ENCODE measurements at places on chromosomes 4 and X. TPM values are rescaled to one million over a fixed set of nuclear protein-coding genes. Genes with fewer than 3 reads are reported as not detected.

GEMIN8 gene
- total RNA-seq, result 14.8 TPM

FAM9C gene
- total RNA-seq, result not detected

MAEA gene
- 49.8 TPM for total RNA-seq

PPP4R3C gene
- total RNA-seq, result not detected

VSIG1 gene
- total RNA-seq, result not detected

GRCh38 chr4:108210989-108211835, 42.5 kb upstream of the LEF1 start:
- DNase-seq, result no peak

DNA sequence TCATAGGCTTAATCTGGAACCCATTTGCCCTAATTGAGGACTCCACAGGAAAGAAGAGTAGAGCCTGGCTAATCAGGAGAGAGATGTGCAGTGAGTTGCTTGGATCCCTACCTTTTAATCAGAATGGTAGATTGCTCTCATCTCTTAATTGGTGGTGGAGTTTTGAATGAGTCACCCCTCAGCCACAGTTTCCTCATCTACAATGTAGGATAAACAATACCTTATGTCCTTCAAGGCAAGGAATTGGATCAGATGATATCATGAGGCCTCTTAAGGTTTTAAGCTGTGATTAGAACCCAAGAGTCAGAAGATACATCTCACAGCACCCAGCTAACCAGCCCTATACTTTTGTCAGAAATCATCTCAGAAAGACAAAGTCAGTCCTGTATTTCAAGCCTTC, 39.1 kb downstream of the PDGFRA start:
- DNase-seq, result no peak

GRCh38 chrX:151985531-151985930, 11.1 kb upstream of the GABRE start:
- DNase-seq, result no peak

GRCh38 chr4:98710831-98711230, 52.4 kb upstream of the TSPAN5 start:
- no peak for DNase-seq

DNA sequence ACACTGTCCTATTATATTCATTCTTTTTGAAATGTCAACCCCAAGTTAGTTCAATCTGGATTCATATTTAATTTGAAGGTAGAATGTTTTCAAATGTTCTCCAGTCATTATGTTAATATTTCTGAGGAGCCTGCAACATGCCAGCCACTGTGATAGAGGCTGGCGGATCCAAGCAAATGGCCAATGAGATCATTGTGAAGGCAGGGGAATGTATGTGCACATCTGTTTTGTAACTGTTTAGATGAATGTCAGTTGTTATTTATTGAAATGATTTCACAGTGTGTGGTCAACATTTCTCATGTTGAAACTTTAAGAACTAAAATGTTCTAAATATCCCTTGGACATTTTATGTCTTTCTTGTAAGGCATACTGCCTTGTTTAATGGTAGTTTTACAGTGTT, 1.6 kb downstream of the CXCL1 start:
- DNase-seq, result no peak

- no peak for DNase-seq
These were observed 41.5 kb downstream of the TRIM2 start for GRCh38 chr4:153245775-153246174.

DNA sequence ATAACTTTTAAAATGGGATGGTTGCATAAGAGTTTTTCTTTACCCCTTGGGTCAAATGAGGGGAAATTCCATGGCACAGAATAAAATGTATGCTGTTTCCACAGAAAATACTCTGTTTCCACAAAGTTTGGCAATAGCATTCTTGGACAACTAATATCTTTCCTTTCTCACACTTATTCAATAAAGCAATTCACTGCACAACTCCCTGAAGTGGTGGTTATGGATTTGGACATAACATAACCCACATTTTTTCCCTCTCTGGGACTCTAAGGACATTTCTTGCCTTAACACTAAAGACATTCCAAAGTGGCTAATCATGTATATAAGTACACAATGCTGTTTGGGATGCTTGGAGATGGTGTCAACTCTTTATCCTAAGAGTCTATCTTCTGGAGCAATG, 51.7 kb upstream of the GPM6B start:
- DNase-seq, result no peak

- no peak for DNase-seq
These were observed 150.6 kb downstream of the SPATA18 start for GRCh38 chr4:52201715-52202114.

DNA sequence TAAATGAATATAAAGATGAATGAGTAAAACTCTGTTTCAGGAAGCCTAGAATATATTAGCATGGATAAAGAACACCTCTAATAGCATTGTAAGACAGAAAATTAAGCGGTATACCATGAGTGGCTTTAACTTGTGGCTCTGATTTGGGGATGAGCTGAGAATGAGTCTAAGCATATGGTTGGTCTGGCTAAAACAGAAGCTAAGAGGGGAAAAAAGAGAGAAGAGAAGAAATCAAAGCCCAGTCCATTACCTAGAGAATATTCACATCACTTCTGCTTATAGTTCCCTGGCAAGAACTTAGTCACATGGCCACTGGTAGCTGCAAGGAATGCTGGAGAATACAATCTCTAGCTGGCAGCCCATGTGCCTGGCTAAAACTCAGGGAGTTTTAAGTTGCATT, 414.5 kb downstream of the PRDM5 start:
- DNase-seq, result no peak

DNA sequence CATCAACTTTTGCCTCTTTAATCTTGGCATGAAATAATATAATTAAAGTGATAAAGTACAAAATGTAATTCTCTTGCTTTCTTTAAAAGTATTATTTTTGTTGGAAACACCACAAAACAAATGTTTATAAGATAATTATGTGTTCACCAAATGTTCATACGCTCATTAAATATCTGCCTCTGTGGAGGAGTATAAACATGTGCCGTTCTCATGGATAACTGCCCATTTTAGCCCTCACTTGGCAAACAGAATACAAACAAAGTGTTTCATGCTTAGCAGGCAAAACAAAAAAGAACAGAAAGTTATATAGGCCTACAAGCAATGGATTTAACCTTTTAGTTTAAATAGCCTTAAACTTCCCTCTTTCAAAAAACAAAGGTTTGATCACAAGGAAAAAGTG, 800.5 kb upstream of the DIAPH2 start:
- no peak for DNase-seq

DNA sequence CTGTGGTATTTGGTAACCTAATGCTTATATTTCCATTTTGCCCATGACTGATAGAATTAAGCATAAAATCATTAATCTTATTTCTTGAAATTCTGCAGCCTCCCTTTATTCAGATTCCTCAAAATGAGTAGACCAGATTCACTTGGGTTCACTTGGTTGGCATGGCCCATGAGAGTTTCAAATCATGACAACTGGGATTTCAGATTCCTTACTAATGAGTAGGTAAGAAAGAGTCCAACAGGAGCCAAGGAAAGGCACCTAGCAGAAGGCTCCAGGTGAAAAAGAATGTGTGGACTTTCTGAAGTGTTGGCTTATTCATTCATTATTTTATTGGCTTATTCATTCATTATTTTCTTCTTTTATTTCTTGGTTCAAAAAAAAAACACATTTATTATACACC, 27.2 kb upstream of the GATB start:
- DNase-seq, result no peak

- no peak for DNase-seq
These were observed 25.9 kb downstream of the EIF2S3 start for GRCh38 chrX:24080704-24081103.

Measured in aorta (tissue), 5 donors.